ENCODE measurements at places on chromosomes 12 and 14. TPM values are rescaled to one million over a fixed set of nuclear protein-coding genes. Genes with fewer than 3 reads are reported as not detected.
A peak's percentile ranks its signal among the peaks of the same experiment; 100 is the strongest.

The CIROP gene
- total RNA-seq = not detected

The KRT72 gene
- total RNA-seq = not detected

GRCh38 chr12:57176846-57177245, 29.4 kb upstream of the LRP1-AS start:
- DNase-seq = peak; percentile 30

The RASAL1 gene
- total RNA-seq = not detected

The TAS2R42 gene
- total RNA-seq = not detected

- DNase-seq = peak; percentile 75
These were observed at the start of gene TEX22 for GRCh38 chr14:105398044-105398725. Gene TEX22 (plus strand): TSS chr14:105398538. CDS start chr14:105399341, 803 bp downstream.

The KRT75 gene
- total RNA-seq = not detected

The PLEKHD1 gene
- not detected for total RNA-seq

DNA sequence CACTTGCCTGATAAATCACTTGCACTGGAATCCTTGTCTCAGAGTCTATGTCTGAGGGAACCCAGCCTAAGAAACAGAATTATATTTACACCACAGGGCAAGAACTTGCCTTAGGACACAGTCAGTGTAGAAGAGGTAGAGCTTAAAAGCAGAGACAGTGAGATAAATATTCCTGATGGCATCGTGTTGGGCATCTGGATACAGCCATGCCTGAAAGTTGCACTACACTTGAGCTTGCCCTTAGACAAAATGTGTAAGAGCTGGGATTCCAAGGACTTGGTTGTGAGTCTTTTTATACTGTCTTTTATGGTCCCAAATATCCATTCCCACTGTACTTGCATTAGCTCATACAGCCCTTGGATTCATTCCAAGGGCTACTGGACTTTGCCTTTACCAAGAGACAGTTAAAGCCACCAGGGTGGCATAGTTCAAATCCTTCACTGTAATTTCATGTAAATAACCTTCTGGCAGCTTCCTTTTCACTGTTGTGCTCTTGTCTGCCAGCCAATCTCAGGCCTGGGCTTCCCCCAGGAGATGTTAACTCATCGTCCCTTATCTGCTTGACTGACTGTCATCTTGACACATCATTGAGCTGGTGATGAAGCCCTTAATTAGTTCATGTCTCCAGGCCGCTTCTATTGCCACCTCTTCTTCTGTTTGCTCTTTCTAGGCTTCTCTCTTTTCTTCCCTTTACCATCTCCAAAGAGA, 577.9 kb upstream of the TBX3 start:
- peak; percentile 13 for DNase-seq

The RHEBL1 gene
- 0.16 TPM for total RNA-seq

The SLCO1A2 gene
- total RNA-seq = not detected

DNA sequence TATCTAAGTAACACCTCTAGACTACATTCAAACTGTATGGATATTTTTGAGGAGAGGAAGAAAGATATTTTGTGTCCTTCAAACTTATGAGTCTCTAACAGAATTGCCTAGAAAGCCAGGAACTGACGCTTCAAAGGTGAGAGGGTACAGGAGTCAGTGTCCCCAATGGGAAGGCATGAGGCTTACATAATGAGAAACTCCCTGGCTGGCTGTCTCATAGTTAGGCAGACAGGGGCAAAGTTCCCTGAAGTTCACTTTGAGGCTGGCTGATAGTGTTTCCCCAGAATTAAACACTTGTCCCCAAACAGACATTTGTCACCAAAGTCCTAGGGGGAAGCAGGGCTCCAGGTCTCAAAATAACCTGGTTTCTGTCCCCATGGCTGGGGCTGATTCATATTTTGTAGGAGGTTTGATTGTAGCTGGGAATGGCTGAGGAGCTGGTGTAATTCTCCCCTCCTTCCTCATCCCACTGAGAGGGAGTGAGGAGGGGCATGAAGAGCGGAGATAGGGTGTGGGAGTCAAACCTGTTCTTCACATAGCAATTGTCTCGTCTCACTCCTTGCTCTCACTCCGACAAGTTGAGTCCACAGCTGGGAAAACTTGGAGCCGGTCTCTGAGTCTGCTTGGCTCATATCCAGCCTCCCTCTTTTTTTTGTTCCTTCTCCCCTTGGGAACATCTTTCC, 56.4 kb upstream of the CISTR start:
- DNase-seq = no peak

The GPR137C gene
- total RNA-seq = 0.81 TPM

GRCh38 chr12:51636581-51636980, 45.5 kb downstream of the SCN8A start:
- DNase-seq = no peak

DNA sequence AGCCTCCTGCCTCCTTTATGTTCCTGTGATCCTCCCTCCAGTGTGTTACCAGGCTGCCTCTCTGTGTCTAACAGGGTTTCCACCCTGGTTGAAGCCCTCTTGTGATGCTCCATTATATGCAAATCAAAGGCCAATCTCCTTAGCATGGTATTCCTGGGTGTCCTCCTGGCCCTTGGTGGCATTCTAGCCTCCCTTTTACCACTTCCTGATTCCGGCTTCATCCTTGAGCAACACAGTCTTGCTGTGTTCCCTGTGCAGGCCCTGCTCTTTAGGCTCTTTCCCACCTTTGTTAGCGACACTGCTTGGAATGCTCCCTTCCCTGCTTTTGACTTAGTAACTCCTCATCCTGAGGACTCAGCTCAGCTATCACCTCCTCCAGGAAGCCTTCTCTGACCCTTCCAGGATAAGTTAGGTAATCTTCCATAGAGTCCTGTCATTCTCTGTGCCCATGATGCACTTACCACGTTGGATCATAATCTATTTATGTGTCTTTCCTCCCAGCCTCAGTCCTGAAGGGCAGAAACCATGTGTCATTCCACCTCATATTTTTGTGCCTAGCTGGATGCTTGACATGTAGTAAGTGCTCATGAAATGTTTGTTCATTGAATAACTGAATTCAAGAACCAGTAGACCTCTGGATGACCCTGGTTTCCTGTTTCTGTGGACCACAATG, 37.3 kb downstream of the PRKCH start:
- DNase-seq = no peak

- DNase-seq = no peak
These were observed 48.3 kb upstream of the ZFP36L1 start for GRCh38 chr14:68841016-68841809.

- peak; percentile 44 for DNase-seq
These were observed 332.6 kb downstream of the AEBP2 start for GRCh38 chr12:19771858-19772257.

- DNase-seq = no peak
These were observed 26.0 kb upstream of the TSPAN8 start for GRCh38 chr12:71183846-71184245.

GRCh38 chr14:73935666-73936065, 14.2 kb downstream of the FAM161B start:
- DNase-seq = no peak

- DNase-seq = peak; percentile 37
These were observed 160.9 kb upstream of the EEA1 start for GRCh38 chr12:93089805-93090569.

DNA sequence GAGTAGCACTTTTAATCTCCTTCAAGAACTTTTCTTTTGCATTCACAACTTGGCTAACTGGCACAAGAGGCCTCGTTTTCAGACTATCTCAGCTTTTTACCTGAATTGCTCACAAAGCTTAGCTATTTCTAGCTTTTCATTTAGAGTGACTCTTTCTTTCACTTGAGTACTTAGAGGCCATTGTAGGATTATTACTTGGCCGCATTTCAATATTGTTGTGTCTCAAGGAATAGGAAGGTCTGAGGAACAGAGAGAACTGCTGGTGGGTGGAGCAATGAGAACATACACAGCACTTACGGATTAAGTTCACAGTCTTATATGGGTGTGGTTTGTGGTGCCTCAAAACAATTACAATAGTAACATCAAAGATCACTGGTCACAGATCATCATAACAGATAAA, 224.8 kb upstream of the NPAS3 start:
- no peak for DNase-seq

The YARS2 gene
- total RNA-seq = 80.0 TPM

- no peak for DNase-seq
These were observed 13.8 kb downstream of the RAD51B start for GRCh38 chr14:67833403-67833802.

GRCh38 chr14:98847521-98848468, 424.2 kb downstream of the BCL11B start:
- no peak for DNase-seq

The PLXNC1 gene
- 0.52 TPM for total RNA-seq

- no peak for DNase-seq
These were observed 546.4 kb downstream of the MED13L start for GRCh38 chr12:115730975-115731541.

- no peak for DNase-seq
These were observed 24.2 kb downstream of the OTUB2 start for GRCh38 chr14:94050231-94050880.

The CLEC2D gene
- 3.5 TPM for total RNA-seq

- DNase-seq = no peak
These were observed 162.7 kb downstream of the PRKCH start for GRCh38 chr14:61484031-61484430.

The PLEK2 gene
- total RNA-seq = 2.2 TPM
